A549 treated with Hydrocortisone at 1 μM for 4 hours (cell line): ENCODE measurements at places on chromosomes 16 and 17. TPM values are rescaled to one million over a fixed set of nuclear protein-coding genes. Genes with fewer than 3 reads are reported as not detected.

Gene CASKIN1
- total RNA-seq, result 0.36 to 1.3 TPM (median 0.64 TPM) in 5 replicates

Gene SECTM1
- 1.4 to 3.6 TPM (median 2.1 TPM) in 5 replicates for total RNA-seq

Gene KRT20
- 0.14 to 0.41 TPM (median 0.17 TPM) in 5 replicates for total RNA-seq

Gene KRTAP4-4
- total RNA-seq, result not detected in 5 replicates

Gene C16orf74
- total RNA-seq, result 11.3 to 17.5 TPM (median 15.4 TPM) in 5 replicates

Gene TLCD3B
- 0.18 to 0.43 TPM (median 0.32 TPM) in 5 replicates for total RNA-seq

Gene C1QTNF8
- 0.08 TPM in 1 of 5 replicates, not detected in the others for total RNA-seq

Gene TMEM88
- 0.51 to 1.5 TPM (median 0.66 TPM) in 5 replicates for total RNA-seq

Gene CLEC10A
- not detected in 5 replicates for total RNA-seq

Gene TMIGD1
- total RNA-seq, result not detected in 5 replicates

Gene CACNG1
- total RNA-seq, result 0.08 to 0.21 TPM (median 0.13 TPM) in 5 replicates

Gene UNKL
- total RNA-seq, result 25.0 to 26.5 TPM (median 25.6 TPM) in 5 replicates

Gene KRTAP9-4
- total RNA-seq, result not detected in 5 replicates

Gene SULT1A3
- total RNA-seq, result 4.9 to 10.8 TPM (median 7.0 TPM) in 5 replicates

Gene CLEC18B
- total RNA-seq, result 0.11 to 0.50 TPM (median 0.36 TPM) in 5 replicates

Gene EXOC3L1
- total RNA-seq, result 0.06 to 0.25 TPM (median 0.17 TPM) in 5 replicates

Gene CCR7
- 0.73 to 1.5 TPM (median 0.97 TPM) in 5 replicates for total RNA-seq

Gene METRNL
- total RNA-seq, result 26.6 to 37.6 TPM (median 32.8 TPM) in 5 replicates

Gene VASN
- 4.0 to 6.0 TPM (median 5.5 TPM) in 5 replicates for total RNA-seq

Gene SMIM22
- total RNA-seq, result not detected in 5 replicates

Gene NECAB2
- 1.4 to 2.9 TPM (median 2.4 TPM) in 5 replicates for total RNA-seq

Gene CIBAR2
- 0.08 to 0.14 TPM in 2 of 5 replicates, not detected in the others for total RNA-seq

Gene ENPP7
- total RNA-seq, result not detected in 5 replicates

Gene MRPS7
- 143 to 179 TPM (median 172 TPM) in 5 replicates for total RNA-seq

Gene HID1
- 15.3 to 18.3 TPM (median 16.9 TPM) in 5 replicates for total RNA-seq

Gene CACNG3
- not detected in 5 replicates for total RNA-seq

Gene ZP2
- total RNA-seq, result not detected in 5 replicates

Gene HBA1
- 1.2 to 2.3 TPM (median 1.8 TPM) in 5 replicates for total RNA-seq

Gene DLX3
- 0.05 to 0.16 TPM (median 0.07 TPM) in 4 of 5 replicates, not detected in the other for total RNA-seq

Gene ADAMTS18
- total RNA-seq, result 0.01 to 0.02 TPM (median 0.02 TPM) in 3 of 5 replicates, not detected in the others
